ENCODE measurements at places on chromosomes 11 and 22. TPM values are rescaled to one million over a fixed set of nuclear protein-coding genes. Genes with fewer than 3 reads are reported as not detected.
A peak's percentile ranks its signal among the peaks of the same experiment; 100 is the strongest.

DNA sequence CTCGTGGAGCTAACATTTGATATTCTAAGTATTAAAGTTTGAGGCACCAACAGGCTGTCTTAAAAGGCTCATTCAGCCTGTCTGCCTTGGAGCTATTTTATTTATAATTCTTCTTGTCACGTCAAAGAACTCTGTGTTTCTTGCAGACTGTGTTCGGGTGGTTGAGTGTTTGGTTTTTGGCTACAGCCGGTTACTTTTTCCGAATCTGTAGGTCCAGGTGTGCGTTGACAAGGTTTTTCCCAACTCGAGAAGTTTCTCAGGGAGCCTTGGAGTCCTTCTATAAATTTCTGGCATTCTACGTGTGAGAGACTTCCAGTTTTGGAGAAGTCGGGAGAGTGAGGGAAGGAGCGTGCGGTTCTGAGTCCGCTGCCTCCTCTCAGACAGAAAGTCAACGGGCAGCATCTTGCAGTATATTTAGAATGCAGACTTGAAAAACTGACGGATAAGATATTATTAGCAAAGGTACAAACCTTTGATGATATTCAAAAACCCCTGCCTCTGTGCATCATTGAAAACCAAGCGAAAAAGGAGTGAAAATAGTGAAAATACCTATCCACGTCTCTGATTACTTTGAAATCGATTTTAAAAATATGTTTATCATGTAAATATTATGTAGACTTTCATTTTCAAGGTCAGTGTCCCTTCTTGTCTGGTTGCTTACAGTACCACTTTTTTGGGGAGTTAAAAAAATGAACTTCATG, 85.2 kb upstream of the PPARA start:
- peak; percentile 73 for DNase-seq

DNA sequence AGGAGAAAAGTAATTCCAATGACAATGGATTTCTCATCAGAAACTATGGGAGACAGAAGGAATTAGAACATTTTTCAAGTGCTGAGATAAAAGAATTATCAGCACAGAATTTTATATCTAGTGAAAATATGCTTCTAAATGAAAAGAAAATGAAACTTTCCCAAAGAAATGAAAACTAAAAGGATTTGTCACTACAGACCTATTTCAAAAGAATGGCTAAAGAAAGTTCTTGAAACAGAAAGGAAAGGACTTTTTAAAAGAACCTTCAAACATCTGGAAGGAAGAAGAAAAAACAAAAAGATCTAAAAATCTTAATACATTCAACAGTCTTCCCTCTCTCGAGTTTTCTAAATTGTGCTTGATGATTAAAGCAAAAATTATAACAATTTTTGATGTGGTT, 255.4 kb downstream of the FAM76B start:
- no peak for DNase-seq

GRCh38 chr11:108117746-108118371, 3.5 kb upstream of the ACAT1 start:
- DNase-seq: peak; percentile 49

DNA sequence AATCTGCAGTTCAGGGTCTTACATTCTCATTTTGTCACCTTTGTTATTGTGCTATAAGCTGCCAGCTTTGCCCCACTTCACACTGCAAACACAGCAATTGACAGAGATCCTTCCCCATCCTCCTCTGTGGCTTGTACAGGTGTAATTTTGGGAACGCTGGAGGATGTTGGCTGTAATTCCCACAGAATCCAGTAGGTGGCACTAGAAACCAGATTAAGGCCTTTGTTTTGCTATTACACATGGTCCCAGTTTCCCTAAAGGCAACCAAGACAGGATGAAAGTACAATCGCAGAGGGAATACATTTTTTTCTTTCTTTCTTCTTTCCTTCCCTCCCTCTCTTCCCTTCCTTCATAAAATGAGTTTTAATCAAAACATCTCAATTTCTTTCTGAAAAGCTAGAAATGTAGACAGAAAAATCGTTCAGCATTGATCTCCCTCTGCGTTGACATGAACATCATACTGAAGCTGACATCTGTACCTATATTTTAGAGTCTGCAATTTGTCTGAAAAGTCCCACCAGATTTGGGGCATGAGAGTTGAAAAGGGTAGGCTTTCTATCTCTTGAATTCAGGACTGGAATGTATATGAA, 21.3 kb upstream of the NELL1 start:
- peak; percentile 66 for DNase-seq

GRCh38 chr11:123426789-123427188, 3.3 kb upstream of the GRAMD1B start:
- peak; percentile 75 for DNase-seq

GRCh38 chr11:124644426-124645280, 22.0 kb downstream of the TBRG1 start:
- DNase-seq: peak; percentile 89

- no peak for DNase-seq
These were observed 17.5 kb downstream of the GLB1L2 start for GRCh38 chr11:134349109-134349801.

DNA sequence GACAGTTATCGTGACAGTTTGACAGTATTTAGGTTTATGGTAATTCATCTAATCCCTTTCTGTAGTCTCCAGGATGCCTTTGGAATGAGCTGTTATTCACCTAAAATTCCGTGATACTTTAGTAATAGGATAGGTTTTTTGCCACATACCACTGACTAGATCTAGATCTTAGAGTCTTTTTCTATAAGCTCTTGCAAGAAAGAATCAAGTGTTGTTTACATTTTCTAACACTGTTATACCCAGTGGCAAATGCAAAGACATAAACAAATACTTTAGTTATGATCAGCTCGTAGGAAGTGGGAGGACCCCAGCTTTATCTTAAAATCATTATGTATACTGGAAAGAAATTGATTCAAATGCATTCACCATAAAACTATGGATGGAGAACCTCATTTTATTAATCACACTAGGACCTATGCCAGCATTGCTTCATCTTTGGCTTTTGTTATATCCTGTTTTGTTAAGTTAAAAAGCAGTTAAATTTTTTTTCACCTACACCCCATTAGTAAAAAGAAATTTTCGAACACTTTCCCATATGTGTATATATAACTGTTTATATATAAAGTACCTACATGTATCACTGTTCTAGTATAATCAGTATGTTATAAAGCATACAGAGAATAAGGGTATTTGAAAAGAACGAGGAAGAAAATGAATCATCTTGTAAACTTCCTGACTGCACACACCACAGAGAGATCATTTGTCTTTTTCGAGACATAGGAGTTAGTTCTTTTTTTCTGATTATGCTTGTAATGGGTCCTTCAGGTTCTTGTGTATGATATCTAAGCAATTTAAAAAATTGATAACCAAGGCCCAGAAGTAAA, 60.9 kb downstream of the PDHX start:
- DNase-seq: peak; percentile 33

GRCh38 chr11:72204886-72205285, 11.7 kb upstream of the FOLR2 start:
- no peak for DNase-seq

DNA sequence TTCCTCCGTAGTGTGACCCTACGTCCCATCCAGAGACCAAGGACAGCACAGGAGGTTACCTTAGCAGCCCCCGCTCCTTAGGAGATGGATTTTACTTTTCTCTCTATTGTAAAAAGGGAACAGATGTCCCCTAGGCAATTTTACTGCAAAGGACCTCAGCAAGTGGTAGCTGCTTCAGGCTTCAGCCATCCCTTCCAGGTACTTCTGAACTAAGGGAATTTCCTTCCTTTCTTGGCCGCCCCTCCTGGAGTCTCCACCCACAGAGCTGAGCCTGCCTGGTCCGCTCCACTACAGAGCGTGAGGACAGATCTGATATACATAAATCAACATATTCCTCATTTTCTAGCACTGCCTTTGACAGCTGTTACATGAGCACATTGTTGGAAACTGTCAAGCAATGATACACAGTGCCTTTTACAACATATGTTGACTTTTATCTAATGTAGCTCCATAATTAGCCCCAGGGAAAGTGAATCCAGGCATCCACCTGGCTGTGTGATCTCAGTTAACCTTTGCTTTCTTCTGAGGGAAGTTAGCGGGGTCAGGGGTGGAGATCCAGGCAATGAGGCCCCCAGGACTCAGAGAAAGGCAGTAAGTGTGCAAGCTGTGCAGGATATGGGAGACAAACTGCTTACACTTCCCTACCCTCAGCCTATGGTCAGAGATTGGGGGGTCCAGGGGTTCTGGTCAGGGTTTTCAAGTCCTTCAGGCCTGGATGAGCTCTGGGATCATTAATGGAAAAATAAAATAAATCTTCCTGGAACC, 51.9 kb downstream of the SPATA19 start:
- no peak for DNase-seq

DNA sequence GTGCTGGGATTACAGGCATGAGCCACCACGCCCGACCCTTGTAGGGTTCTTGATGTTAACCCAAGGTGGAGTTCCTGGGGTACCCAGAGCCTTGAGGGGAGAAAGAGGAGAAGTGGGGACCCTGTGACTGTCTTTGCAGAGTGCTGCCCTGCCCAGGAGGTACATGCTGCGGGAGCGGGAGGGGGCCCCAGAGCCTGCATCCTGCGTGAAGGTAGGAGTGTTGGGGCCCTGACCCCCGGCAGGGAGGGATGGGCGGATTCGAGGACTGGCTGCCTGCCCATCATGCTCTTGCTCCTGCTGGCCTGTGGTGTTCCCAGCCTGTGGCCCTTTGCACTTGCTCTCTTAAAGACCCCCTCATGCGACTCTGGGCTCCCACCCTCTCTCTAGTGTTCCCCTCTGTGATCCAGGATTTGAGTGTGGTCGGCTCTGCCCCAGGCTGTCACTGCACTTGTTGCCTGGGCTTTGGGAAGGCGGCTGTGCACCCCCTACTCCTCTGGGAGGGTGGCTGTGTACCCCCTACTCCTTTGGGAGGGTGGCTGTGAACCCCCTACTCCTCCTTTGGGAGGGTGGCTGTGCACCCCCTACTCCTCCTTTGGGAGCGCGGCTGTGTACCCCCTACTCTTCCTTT, 4.5 kb downstream of the SCO2 start:
- no peak for DNase-seq

DNA sequence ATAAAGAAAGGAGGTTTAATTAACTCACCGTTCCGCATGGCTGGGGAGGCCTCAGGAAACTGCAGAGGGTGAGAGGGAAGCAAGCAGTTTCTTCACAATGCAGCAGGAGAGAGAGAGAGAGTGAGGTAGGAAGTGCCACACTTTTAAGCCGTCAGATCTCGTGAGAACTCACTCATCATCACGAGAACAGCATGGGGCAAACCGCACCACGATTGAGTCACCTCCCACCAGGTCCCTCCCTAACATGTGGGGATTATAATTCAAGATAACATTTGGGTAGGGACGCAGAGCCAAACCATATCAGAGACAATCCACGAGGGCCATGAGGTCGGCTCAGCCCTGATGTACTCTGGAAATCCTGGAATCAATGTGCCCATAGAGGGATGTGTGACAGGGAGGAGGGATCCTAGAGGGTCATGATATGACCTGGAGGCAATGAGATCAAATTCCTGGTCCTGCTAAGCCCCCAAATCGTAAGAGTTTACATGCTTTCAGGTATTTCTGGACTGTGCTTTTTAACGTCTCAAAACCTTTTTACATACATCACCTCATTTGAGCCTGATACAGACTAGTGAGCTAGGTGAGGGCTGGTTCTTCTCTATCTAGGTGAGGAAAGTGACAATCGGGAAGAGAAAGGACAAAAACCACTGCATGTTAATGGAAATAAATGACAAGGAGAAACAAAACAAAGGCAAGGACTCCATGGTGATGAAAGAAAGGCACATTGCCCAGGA, 19.5 kb upstream of the RASSF10 start:
- no peak for DNase-seq

GRCh38 chr11:86013713-86014112, 55.2 kb downstream of the PICALM start:
- no peak for DNase-seq

DNA sequence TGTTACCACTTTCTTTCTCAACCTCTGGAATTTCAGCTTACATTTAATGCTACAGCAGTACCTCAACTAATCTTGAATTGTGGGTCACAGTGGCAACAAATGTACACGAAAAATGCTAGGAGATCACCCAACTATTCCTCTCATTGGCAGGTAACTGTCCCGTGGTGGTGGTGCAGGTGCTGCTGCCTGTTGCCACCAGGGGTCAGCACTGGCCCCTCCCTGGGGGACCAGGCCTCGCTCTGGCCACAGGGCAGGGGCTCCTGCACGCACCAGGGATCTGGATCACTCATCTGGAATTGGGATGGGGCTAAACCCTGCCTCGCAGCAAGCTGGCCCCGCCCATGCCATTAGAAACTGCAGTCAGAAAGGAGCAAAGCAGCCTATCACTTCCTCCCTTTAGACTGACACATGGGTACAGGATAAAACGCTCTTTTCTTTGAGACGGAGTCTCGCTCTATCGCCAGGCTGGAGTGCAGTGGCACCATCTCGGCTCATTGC, 6.9 kb upstream of the POLDIP3 start:
- peak; percentile 86 for DNase-seq

GRCh38 chr22:47783433-47784366, 1021.2 kb downstream of the TBC1D22A start:
- DNase-seq: no peak

DNA sequence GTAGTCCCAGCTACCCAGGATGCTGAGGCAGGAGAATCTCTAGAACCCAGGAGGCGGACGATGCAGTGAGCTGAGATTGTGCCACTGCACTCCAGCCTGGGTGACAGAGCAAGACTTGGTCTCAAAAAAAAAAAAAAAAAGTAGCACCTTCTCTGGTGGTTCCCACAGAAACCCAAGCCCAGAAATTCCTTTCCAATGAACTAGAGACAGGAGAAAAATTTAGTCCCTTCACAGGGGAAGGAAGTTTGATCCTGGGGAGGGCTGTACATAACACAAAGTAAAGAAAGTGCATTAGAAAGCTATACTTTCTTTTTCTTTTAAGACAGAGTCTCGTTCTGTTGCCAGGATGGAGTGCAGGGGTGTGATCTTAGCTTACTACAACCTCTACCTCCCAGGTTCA, 25.5 kb upstream of the APOA1 start:
- DNase-seq: no peak

DNA sequence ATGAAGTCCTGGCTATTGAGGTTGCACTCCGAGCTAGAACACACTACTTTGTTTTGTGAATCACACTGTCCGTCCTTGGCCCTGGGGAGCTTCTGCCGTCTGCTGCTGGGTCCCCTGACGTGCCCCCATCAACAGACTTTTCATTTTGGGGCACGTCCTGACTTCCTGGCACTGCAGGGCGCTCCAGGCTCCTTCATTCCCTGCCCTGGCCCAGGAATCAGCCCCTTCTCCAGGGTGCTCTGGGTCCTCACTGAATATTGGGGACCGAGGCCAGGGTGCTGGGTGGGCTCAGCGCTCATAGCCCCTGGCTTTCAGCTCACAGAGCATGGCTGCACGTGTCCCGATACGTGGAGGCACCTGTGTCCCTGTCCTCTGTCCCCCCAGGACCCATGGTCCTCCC, 22.2 kb downstream of the TSPAN4 start:
- DNase-seq: no peak

- DNase-seq: peak; percentile 52
These were observed 1.3 kb downstream of the MYH9 start for GRCh38 chr22:36386351-36386899.

KCNK7 gene
- not detected for total RNA-seq

NCF4 gene
- not detected for total RNA-seq

THRSP gene
- 3.5 TPM for total RNA-seq

PRRG4 gene
- total RNA-seq: 0.21 TPM

CCDC81 gene
- not detected for total RNA-seq

TIMP3 gene
- total RNA-seq: 4.0 TPM

VSTM5 gene
- not detected for total RNA-seq

TRIM66 gene
- total RNA-seq: 3.7 TPM

BTG4 gene
- not detected for total RNA-seq

HBD gene
- not detected for total RNA-seq

GLB1L2 gene
- total RNA-seq: not detected

TCN1 gene
- total RNA-seq: not detected

Measured in myocyte (in vitro differentiated cells).